Amniotic epithelial cell (primary cell): ENCODE measurements at places on chromosomes 3 and 15.

- peak; percentile 41 for DNase-seq
Observed at GRCh38 chr3:107432013-107432515, 54.8 kb downstream of the CCDC54 start.

- DNase-seq, result no peak
Observed at GRCh38 chr3:48466386-48467109, 20.0 kb downstream of the ATRIP start.

DNA sequence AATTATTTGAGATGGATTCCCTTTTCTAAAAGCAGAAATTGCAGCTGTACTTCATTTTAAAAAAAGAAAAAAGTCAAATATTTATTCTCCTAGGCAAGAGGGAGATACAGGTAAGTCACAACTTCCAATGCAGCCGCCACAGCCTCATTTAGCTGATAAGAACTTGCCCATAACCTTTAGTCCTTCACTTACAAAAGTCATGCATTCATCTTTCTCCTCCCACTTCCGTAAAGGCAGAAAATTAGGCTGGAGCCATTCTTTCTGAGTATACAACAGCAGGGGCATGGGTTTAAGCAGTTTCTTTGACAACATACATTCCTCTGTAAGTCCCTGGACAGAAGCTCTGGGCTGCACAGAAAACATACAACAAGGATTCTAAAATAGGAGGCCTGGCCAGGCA is 4.3 kb downstream of the SUCLG2 start:
- DNase-seq, result peak; percentile 26

- peak; percentile 43 for DNase-seq
Observed at GRCh38 chr3:111589303-111590142, 5.6 kb downstream of the ZBED2 start.

- DNase-seq, result no peak
Observed at GRCh38 chr15:25939122-25939521, 76.0 kb upstream of the ATP10A start.

DNA sequence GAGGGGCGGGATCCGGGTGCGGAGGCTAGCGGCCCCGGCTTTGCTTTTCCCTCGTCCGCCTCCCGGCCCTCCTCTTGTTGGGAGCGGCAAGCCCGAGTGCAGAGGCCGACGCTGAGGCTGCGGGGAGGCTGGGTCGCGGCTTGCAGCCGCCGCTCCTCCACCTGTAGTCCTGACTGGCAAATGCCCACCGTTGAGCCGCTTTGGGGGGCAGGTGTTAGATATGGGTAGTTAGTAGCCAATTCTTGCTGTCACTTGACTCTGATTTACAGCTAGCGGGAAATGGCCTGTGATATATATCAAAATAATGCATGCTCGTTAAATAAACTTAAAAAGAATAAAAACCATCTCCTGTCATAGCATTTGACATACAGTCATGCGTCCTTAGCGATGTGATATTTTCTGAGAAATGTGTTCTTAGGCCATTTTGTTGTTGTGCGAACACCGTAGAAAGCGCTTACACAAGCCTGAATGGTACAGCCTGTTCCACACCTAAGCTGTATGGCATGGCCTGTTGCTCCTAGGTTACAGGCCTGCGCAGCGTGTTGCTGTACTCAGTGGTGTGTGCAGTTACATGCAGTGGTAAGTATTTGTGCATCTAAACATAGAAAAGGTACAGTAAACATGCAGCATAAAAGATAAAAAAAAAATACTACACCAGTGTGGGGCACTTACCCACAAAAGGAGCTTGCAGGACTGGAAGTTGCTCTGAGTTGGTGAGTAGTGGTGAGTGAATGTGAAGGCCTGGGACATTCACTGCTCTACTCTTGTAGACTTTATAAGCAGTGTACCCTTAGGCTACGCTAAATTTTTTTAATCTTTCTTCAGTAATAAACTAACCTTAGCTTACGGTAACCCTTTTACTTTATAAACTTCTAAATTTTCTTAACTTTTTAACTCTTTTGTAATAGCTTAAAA is 873 bp downstream of the CAPN7 start:
- peak; percentile 68 for DNase-seq

- no peak for DNase-seq
Observed at GRCh38 chr3:124360155-124360554, 368.2 kb upstream of the ROPN1 start.

- no peak for DNase-seq
Observed at GRCh38 chr15:68057758-68058157, 3.6 kb downstream of the PIAS1 start.

GRCh38 chr3:133937061-133937686 is 41.5 kb upstream of the RAB6B start:
- no peak for DNase-seq

DNA sequence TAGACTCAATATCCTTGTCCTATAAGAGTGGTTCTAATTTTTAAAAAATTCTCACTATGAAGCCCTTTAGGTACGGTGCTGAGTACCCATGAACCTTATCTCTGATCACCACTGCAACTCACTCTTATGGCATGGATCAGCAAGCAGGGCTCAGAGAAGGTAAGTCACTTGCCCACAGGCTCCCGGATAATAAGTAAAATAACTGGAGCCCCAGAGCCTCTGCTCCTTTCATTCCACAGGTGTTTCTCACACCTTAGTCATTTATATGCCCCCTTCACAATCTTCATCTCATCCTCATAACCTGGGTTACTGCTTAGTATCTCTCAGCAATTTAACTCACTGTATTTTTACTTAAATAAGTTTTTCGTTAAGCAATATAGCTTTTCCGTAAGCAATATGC is 28.4 kb upstream of the AKAP13 start:
- DNase-seq, result no peak

GRCh38 chr15:75835990-75836958 is 7.0 kb upstream of the UBE2Q2 start:
- DNase-seq, result no peak

GRCh38 chr3:148974726-148975125 is 16.6 kb upstream of the GYG1 start:
- DNase-seq, result no peak

- no peak for DNase-seq
Observed at GRCh38 chr15:92074101-92074500, 220.6 kb downstream of the SLCO3A1 start.
